Kidney (tissue), 22 donors: ENCODE measurements at places on chromosomes 4 and X. TPM values are rescaled to one million over a fixed set of nuclear protein-coding genes. Genes with fewer than 3 reads are reported as not detected.
A peak's percentile ranks its signal among the peaks of the same experiment; 100 is the strongest.

DNA sequence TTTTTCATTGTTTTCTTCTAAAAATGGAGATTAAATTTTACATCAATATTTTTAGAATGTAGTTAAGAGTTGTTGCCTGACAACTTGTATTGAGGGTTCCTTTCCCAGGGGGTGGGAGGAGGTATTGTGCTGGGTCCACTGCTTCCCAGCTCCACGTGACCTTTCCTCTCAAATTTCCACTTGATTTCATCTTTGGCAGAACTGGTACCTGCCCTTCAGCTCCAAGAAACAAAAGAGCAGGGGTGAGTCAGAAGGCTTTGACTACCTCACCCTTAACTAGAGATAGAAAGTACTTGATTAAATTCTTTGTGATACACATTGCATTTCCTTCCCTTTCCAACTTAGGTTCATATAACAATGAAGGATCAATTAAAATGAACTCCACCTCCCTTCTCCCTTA, 19.7 kb downstream of the TRIM2 start:
- peak; percentile 78 for DNase-seq

Gene ALB
- 0.19 TPM for total RNA-seq

- no peak for DNase-seq
Measured at GRCh38 chr4:185535612-185536410, 504 bp upstream of the PDLIM3 start.

Gene GLOD5
- total RNA-seq, result 0.94 TPM
